ENCODE measurements at places on chromosomes 3 and 15.

DNA sequence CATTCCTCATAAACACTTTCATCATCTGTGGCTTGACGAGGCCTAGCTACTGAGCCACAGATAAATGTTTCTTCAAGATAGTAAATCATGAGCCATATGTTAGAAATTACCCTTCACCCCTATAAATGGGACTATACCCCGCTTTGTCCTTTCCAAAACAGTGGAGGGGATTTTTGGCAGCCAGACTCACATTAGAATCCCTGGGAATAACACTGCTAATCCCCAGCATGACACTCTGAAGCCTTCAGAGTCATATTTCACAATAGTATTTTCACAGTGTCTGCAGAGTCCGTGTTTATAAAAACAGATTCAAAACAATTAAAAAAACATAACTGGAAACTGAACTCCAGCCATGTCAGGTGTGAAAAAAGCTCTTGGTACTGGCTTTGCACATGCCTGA lies 271.6 kb downstream of the ERC2 start:
- DNase-seq = no peak

GRCh38 chr15:70166506-70167087 lies 68.9 kb upstream of the TLE3 start:
- DNase-seq = no peak

GRCh38 chr3:50373146-50374051 lies 14.1 kb upstream of the TMEM115 start:
- no peak for DNase-seq

DNA sequence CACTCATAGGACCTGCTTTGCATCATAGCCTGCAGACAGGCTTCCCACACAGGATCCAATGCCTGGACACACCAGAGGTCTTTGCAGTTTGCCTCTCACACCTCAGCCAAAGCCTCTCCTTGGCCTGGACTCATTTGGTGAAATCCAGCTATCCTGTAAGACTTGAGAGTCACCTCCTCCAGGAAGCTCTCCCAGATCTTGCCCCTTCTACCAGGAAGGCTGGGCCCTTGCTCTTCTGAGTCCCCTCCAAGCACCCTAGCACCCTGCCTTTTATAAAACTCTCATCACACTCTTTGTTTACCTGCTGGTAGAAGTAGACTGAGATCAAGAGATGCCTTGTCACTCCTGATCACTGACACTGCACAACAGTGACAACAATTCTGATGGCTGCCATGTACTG lies 66.8 kb upstream of the GLCE start:
- no peak for DNase-seq

DNA sequence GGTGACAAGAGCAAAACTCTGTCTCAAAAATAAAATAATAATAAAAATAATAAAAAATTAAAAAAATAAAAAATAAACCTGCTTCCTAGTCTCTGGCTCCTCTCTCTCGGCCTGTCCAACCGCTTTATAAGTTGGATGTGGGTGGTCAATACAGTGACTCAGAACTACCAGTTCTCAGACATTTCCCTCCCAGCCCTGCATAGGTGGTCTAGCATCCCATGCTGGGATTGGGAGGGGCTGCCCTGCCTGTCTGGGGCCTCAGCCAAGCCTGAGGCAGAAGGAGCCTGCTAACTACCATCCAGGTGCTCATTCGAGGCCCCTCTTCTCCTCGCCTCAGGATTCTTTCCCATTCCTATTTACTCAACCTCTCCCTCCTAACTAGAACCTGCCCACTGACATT lies 33.3 kb upstream of the BLM start:
- DNase-seq = no peak

DNA sequence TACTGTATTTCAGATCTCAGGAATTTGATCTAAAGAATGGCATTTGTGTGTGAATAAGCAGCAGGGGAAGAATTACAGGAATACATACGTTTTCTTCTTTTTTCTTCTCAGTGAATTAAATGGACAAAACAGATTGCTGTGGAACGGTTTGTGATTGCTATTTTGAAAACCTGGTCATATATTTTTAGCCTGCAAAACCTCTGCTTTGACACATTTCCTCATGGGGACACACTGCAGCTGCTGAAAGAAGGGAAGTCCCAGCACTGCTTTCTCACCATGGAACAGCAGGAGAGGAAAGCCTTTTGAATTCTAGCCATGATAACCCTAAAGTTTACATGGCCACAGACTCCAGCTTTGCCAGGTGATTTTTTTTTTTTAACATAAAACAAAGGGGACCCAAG lies 315.0 kb downstream of the OXSM start:
- DNase-seq = no peak

- DNase-seq = no peak
Observed at GRCh38 chr3:182393830-182394367, 399.4 kb upstream of the ATP11B start.

DNA sequence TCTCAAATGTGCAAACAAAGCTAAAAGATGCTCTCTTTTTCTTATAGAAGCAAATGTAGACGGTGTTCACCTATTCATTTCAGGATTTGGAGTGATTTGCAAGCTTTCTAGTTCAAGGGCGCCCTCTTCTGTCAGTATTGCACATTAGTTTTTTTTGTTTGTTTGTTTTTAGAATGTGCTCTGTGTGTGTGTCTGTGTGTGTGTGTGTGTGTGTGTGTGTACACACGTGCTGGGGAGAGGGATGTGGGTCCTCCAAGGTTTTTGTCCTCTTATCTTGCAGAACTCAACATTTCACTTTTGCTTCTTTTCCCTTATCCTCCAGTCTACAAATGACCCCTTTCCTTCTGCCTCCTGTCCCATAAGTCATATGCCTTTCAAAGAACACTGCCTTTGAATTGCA lies 23.5 kb downstream of the DNAH1 start:
- peak; percentile 64 for DNase-seq

All from germinal center (tissue), 1 donor.